Activated effector memory CD4-positive, alpha-beta T cell treated with Interleukin-2 at 50 U/mL for 16 hours (primary cell): ENCODE measurements at places on chromosomes 3 and 15.

DNA sequence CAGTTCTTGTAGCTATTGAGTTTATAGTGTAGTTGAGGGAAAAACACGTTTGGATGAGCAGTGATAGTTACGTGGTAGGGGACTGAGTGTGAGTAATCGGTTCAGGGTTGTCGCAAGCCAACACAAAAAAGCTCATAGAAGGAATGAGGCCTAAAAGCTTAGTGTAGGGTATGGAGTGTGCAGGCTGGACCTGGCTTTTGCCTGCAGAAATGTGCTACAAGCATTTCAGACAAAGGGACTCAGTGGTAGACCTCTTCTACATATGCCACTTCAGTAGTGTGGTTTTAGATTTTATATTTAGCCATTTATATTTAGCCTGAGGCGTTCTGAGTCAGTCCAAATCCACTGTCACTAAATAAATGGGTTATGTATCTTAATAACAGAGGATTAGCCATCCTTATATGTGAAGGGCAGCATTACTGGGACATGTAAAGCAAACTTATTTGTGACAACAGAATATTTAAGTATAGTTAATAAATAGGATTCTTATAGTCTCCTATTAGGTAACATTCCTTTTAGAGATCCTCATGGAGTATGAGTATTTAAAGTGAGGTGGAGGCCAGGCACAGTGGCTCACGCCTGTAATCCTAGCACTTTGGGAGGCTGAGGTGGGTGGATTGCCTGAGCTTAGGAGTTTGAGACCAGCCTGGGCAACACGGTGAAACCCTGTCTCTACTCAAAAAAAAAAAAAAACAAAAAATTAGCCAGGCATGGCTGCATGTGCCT lies 21.8 kb downstream of the ATP2C1 start:
- no peak for DNase-seq

GRCh38 chr15:66063147-66063546 lies 190.4 kb downstream of the MEGF11 start:
- DNase-seq: no peak

- no peak for DNase-seq
Observed at GRCh38 chr15:88388686-88389085, 78.5 kb downstream of the MRPL46 start.

DNA sequence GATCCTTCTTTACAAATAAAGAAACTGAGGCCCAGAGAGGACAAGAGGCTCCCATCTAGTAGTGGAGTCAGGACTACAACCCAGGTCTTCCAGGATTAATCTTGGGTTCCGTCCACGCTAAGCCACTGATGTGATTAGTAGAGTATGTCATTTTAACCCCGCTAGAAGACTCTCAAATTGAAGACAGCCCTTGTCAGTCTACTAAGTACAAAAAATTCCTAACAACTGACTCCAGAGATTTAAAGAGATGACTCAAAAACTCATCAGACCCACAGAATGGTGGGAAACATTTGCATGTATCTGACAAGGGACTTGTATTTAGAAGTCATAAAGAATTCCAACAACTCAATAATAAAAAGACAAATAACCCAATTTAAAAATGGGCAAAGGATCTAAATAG lies 145.3 kb downstream of the CNTN3 start:
- DNase-seq: no peak

DNA sequence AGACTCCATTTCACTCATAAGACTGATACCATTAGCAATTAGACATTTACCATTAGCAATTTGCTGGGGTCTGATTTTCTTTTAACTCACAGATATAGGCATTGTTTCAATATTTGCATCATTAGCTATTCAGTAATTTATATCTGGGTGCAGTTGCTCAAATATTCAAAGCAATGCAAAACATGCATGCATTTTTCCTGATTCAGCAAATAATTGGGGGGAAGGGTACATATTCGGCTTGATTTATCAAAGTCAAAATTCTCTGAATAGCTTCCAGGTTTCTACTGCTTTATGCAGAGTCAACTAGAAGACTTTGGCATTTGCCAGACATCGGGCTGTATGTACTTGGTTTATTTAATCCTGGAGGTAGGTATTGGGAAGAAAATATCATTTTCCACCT lies 315.6 kb upstream of the NR2F2 start:
- no peak for DNase-seq

GRCh38 chr3:43949594-43949993 lies 258.9 kb downstream of the ABHD5 start:
- DNase-seq: no peak

DNA sequence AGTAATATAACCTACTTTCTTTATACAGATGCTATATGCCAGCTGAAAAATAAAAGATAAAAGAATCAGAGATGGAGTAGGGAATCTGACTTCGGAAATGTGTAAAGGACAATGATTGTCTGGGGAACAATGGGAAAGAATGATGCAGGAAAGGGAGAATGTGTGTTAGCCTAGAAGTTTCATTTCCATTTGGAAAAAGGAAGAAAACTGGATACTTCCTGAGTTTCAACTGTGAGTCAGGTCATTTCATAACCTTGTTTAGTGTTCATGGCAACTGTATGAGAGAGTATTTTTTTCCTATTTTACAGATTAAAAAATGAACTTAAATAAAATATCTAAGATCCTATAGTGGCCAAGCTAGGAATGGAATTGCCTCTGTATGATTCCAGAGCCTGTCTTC lies 261.3 kb upstream of the NECTIN3 start:
- DNase-seq: no peak

GRCh38 chr15:33322091-33322490 lies 11.3 kb downstream of the RYR3 start:
- DNase-seq: no peak

DNA sequence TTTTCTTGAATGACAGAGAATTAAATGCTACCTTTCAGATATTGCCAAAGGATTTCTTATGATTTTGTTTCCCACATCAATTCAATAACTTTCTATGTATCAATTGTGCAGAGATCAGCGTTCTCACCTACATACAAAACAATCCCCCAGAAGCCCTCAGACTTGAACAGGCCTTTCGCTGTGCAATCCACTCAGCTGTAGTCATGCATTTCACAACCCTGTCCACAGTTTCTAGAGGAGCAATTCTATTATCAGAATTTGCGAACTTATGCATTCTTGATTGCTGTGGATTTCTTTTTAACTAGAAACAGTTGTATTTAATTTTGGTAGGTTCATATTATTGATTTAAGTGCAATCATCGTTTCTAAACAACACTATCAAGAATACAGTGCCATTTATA lies 13.7 kb upstream of the ALCAM start:
- DNase-seq: no peak

DNA sequence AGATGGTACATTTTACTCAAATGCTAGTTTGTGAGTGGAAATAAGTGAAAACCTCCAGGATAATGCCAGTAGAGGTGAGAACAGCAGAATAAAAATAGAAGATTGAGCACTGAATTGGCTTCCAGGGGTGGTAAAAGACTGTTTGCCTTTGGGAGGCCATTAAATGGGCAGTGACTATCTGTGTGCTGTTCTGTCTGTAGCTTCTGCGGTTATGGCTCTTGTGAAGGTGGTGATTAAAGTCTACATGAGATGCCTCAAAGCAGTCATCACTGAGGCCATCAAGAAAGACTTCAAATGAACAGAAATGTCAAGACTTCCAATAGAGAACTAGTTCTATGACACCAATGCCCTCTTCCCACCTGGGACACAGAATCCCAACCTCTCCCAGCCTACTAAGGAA lies 108.8 kb downstream of the EFHB start:
- no peak for DNase-seq

DNA sequence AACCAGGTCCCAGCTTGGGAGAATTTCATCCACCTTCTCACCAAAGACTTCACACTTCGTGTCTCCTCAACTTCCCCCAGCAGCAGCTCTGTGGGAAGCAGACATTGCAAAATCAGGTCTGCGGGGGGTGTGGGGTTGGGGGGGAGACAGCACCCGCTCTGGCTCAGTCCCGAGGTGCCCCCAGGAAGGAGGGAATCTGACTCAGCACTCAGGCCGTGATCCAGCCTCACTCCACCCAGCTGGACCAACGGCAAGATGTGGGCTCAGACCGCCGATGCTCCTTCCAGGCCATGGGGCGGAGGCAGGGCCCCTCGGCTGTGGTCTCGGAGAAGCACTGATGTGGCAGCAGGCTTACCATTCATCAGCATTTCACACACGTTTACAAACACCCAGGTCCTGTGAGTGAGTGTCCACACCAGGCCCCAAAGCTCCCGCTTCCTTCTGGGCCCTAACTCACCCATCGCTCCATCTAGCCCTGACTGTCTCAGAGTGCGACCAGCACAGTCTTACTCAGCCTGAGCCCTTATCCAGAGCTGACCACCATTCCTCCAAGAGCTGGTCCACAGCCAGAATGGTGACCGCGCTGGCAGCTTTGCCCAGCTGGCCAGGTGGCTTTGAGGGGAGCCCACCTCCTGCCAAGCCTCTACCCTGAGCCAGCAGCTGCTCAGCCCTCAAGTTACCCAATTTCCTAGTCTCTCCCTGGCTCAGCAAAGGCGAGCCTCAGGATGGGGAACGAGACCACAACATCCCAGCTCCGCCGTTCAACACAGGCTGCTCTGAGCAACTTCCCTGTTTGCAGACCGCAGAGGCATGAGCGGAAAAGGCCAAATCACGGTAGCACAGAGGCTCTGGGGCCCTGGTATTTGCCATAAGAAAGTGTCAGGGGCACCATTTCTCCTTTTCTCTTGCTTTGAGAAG lies 3.3 kb downstream of the STAB1 start:
- no peak for DNase-seq

DNA sequence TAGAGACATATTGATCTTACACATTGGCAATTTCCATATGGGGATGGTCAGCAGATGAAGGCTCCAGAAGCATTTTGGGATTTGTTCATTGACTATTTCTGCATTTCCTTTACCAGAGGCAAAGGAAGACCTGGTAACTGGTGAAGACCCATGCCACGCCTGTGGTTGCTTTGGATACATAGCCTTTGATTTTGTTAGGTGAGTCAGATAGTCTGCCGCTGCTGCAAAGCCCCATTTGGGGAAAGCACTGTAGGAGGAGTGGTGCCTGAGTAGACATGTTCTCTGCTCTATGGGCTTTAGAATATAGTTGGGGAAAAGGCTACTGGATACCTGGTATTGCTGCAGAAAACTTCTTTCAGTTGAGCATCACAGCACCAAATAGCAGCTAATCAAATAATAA lies 56.8 kb downstream of the TFG start:
- no peak for DNase-seq

GRCh38 chr3:30496066-30496966 lies 110.1 kb upstream of the TGFBR2 start:
- DNase-seq: no peak

GRCh38 chr3:33081812-33082211 lies 15.1 kb downstream of the GLB1 start:
- no peak for DNase-seq

DNA sequence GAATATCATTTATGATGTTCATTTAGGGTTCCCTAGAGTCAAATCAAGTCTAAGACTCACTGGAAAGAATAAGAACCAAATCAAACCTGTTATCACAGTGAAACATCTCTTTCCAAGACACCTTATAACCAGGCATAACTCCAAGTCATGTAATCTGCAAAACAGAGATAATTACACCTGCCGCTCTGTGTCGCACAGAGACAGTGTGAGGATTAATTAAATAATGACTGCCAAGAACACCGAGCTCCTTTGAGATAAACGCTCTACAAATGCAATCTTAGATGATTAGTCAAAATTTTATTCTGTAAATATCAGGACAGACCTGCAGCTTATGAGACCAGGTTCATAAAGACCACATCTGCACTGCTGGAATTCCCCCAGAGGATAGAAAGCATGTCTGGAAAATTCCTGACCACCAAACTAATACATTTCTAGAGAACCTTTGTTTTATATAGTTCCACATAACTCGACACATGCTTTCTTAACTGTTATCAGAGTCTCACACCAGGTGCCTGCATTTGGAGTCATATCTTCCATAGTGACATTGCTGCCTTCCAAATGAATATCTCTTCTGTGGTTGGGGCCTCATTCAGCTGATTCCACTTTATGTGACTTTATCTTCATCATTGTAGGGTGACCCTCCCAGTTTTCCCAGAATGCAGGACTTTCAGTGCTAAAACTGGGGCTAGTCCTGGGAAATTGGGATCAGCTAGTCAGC lies 252.8 kb downstream of the CD47 start:
- DNase-seq: no peak

- no peak for DNase-seq
Observed at GRCh38 chr15:38128341-38128781, 124.3 kb upstream of the SPRED1 start.
